T-helper 1 cell (primary cell): ENCODE measurements at places on chromosomes 3 and 15.

DNA sequence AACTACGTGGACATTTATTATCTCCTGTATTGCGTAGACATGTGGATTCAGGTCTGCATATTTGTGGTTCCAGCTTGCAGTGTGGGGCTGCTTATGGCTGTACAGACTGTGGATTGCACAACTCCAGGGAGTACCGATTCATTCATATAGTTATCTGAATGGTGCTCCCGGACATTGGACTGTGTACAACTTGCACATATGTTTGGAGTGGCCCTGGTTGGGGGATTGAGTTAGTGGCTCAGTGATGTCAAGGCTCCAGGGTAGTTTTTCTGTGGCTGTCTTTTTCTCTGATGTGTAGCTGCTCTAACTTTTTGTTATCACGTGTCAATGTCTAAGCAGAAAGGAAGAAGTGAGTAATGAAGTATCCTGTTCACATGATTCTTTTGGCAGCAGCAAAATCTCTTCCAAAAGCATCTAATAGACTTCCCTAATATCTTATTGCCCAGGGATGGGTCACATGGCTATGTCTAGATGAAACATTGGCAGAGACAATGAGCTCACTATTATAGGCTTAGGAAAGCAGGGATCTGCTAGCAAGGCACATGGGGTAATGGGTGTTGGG lies 15.8 kb downstream of the ST3GAL6 start:
- DNase-seq: no peak

- DNase-seq: no peak
Observed at GRCh38 chr3:47731061-47731460, 50.6 kb downstream of the SMARCC1 start.

DNA sequence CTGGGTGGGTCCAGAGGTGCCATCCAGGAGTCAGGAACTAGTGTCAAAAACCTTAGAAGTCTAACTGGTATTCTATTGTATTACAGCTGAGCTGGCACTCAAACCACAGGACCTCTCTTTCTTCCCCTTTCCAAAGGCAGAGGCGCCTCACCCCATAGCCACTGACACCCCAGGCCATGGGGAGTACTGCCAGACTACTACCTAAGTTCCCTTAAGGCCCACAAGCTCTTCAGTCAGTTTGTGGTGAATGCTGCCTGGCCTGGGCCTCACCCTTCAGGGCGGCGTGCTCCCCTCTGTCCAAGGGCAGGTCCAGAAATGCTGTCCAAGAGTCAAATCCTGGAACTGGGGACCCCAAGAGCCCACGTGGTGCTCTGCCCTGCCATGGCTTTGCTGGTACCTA lies 43.0 kb upstream of the FGF7 start:
- no peak for DNase-seq

- DNase-seq: no peak
Observed at GRCh38 chr3:14866627-14867026, 47.9 kb downstream of the FGD5 start.

- DNase-seq: no peak
Observed at GRCh38 chr3:114892131-114892879, 254.8 kb downstream of the ZBTB20 start.

DNA sequence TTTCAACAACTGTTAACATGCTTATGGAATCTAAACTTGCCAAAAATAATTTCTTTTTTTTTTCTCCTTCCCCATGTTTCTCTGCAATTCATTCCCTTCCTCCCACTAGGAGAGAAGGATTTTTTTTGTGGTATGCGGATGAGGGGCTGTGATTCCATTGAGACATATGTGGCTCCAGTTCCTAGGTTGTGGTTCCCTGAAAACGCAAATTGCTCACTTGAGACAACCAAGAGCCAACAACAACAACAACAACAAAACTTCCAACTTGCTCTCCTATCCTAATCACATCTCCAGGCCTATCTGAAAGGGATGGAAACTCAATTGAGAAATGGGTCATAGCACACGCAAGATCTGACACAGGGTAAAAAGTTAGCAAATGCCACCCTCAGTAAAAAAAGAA lies 406.5 kb upstream of the TGFBR2 start:
- DNase-seq: no peak

DNA sequence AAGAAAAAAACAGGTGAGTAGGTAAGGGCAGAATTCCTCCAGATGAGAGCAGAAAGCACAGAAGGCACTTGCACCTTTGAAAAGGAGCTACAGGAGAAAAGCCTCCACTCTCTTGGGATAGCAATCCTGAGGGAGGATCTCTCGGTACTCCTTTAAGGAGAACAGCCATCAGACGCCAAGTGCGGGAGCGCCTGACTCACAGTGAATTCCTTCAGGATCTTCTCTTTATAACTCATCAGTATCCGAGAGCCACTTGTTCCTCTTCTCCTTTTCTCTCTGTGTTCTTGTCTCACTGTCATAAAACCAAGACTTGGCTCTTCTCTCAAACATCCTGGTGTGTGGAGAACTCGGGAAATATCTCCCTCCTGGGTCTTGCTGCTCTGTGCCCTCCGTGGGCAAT lies 10.1 kb upstream of the GOLGA8J start:
- DNase-seq: no peak

DNA sequence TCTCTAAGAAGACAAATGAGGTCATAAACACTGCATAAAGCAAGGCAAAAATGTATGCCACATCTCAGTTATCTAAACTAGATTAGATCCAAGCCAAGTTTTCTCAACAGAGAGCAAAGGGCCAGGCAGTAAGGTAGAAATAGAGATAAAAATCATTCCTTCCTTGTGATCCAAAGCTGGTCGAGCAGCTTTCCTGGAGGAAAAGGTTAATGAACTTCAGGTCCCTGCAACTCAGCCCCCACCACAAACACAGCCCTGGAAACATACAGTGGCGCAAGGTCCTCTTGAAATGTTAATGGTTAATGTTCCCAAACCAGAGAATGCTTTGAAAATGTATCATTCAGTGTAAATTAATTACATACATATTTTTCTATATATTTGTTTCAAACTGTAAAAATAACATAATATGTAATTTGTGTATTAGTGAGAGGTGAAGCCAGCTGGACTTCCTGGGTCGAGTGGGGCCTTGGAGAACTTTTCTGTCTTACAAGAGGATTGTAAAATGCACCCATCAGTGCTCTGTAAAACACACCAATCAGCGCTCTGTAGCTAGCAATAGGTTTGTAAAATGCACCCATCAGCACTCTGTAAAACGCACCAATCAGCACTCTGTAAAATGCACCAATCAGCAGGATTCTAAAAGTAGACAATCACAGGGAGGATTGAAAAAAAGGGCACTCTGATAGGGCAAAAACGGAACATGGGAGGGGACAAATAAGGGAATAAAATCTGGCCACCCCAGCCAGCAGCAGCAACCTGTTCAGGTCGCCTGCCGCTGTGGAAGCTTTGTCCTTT lies 17.1 kb downstream of the LYSMD2 start:
- no peak for DNase-seq

DNA sequence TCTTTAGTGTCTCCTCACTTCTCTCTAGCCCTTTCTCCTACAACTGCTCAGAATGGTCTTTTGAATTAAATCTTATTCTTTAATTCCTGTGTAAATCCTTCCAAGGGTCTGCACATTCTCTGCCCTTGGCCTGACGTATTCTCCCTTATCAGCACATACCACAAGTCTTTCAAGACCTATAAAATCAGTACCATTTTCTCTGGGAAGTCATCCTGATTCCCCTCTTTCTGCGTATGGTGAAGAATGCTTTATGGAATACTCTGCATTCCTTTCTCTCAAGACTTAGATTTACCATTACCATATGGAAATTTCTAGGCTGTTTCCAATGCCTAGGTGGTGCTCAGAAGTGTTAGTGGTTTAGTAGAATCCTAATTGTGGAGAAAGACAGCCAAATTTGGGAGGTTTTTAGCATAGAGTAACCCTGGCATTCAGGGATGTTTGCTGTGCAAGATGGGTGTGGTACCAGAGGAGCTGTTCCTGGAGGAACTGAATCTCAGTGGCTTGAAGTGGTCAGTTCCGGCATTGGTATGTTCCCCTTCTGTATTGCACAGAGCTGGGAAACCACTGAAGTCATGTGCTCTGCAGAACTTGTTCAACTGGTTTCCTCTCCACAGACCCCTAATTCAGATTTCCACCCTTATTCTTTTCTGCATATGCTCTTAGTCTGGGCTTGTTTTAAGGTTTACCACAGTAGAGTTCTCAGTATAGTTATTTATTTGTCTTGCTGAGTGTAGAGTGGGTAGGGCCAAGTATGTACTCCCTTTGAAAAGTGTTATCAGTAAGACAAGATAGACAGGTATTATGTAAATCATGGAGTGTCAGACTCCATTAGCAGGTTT lies 24.5 kb downstream of the IQGAP1 start:
- no peak for DNase-seq

GRCh38 chr3:197425485-197426120 lies 127.2 kb upstream of the DLG1 start:
- DNase-seq: no peak

DNA sequence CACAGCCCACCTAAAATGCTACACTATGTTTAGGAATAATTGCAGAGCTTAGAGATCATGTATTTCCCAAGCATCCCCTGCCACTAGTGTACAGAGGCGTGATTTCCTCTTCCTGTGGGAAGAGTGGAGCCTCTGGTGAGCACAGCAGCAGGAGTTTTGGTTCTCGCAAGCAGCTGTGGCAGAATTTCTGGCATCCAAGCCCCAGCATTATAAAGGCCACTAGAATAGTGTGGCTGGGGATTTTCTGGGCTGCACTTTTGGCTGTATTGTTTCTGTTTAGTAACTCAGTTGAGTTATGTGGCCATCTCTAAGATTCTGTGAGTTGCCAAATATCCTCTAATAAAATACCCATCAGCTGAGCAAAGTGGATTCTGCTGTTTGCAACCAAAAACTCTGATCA lies 64.7 kb downstream of the GPR176 start:
- DNase-seq: no peak

- DNase-seq: no peak
Observed at GRCh38 chr3:134476306-134476705, 9.5 kb downstream of the ANAPC13 start.

- DNase-seq: no peak
Observed at GRCh38 chr3:46186471-46187340, 21.4 kb downstream of the CCR1 start.

GRCh38 chr15:58777107-58777506 lies 6.0 kb downstream of the MINDY2 start:
- DNase-seq: no peak

- DNase-seq: no peak
Observed at GRCh38 chr15:89469426-89470096, 26.8 kb downstream of the RHCG start.

DNA sequence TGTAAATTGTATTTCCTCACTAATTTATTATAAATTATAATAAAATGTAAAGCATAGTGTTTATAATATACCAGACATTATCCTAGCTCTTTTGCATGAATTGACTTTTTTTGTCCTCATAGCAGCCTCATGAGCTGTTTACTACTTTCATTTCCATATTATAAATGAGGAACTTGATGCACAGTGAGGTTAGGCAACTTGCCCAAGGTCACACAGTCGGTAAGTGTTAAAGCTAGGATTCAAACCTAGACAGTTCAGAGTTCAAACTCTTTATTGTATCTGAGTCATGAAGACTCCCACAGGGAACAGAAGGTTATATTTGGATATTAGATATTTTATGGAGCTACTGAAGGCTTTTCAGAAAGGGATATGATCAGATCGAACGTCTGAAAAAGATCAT lies 322.2 kb upstream of the SATB1 start:
- DNase-seq: no peak

GRCh38 chr3:77038930-77039605 lies 831 bp upstream of the ROBO2 start:
- no peak for DNase-seq

DNA sequence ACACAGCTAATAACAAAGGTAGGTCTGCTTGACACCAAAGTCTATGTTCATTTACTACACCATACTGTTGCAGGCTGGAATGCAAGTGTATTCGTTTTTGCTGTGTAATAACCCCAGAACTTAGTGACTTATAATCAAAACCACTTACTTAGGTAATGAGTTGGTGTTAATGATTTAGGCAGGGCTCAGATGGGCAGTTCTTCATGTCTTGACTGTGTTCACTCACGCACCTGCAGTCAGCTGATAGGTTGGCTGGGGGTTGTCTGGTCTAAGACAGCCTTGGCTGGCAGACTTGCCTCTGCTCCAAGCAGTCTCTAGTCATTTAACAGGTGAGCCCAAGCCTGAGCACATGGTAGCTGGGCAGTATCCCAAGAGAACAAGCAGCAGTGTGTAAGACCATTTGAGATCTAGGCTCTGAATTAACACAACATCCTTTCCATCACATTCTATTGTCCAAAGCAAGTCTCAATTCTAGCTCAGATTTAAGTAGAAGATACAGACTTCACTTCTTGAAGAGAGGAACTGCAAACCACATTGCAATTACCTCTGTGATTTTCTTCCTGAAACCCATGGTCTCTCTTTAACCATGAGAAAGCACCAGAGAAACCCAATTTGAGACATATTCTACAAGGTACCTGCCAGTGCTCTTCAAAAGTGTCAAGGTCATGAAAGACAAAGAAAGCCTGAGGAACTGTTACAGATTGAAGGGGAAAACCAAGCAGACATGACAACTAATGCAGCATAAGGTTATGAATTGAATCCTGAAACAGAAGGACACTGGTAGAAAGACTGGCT lies 13.3 kb upstream of the DCLK3 start:
- DNase-seq: no peak

GRCh38 chr3:61819861-61820260 lies 258.5 kb downstream of the PTPRG start:
- DNase-seq: no peak

- no peak for DNase-seq
Observed at GRCh38 chr15:82571722-82572222, 31.5 kb upstream of the RPS17 start.

- DNase-seq: no peak
Observed at GRCh38 chr15:52415628-52416027, 113.1 kb downstream of the MYO5A start.

- no peak for DNase-seq
Observed at GRCh38 chr3:187209491-187209890, 12.2 kb downstream of the RTP1 start.

- no peak for DNase-seq
Observed at GRCh38 chr3:100426067-100426682, 24.8 kb downstream of the LNP1 start.

DNA sequence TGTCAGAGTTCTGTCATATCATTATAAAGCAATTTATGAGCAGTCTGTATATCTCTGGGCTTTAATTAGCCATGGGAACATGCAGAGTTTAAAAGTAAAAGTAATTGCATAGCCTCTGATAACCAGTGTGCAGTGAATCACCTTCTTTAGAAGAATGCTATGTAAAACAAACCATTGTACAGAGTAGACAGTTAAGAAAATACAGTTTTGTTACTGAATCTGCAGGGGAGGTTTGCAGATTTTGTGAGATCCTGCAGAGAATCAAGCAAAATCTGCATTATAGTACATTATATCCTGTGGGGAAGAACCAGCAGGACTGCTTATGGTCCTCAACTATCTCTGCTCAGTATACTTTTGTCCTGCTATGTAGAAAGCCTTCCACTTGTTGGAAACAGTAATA lies 396.2 kb upstream of the NAALADL2 start:
- DNase-seq: no peak

GRCh38 chr3:137925080-137925479 lies 84.9 kb upstream of the CLDN18 start:
- no peak for DNase-seq

GRCh38 chr3:191449256-191449655 lies 11.7 kb upstream of the PYDC2 start:
- no peak for DNase-seq

GRCh38 chr15:29765898-29766527 lies 56.3 kb downstream of the TJP1 start:
- no peak for DNase-seq
